GM12891 (cell line): ENCODE measurements at places on chromosomes 16 and 17.

GRCh38 chr16:31168848-31169247, 11.1 kb upstream of the FUS start:
- no peak for DNase-seq

GRCh38 chr17:67982034-67982640, 14.1 kb downstream of the C17orf58 start:
- no peak for DNase-seq

DNA sequence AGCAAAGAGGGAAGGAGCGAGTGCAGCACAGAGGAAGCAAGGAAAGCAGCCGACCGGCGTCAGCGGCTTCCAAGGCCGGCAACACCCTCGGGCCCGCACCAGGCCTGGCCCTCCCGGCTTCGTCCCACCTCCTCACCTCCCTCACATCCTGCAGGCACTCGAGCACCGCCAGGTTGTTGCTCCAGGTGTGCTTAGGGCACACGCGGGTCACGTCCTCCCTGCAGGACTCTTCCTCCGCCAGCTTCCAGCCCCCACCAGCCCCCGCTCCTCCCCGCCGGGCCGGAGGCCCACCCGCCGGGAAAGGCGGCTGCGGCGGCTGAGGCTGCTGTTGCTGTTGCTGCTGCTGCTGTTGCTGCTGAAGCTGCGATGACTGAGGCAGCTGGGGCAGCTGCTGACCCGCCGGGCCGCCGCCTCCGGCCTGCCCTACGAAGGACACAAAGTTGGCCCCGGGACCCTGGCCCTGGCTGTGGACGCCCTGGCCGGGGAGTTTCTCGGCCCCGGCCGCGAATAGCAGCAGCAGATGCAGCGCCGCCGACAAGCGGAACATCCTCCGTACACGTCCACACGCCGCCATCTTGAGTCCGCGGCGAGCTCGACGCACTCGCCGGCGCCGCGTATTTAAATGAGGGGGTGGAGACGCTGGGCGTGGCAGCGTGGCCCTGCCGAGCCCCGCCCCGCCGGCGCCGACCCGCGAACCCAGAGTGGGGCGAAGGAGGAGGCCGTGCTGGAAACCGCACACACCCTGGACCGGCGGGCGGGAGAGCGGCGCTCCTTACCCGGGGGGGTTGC, at the start of gene GLG1:
Gene GLG1 (minus strand): TSS at position 594 of the 789 bp plus-strand sequence. CDS start 20 bp downstream, at position 574.
- peak; percentile 80 for DNase-seq

DNA sequence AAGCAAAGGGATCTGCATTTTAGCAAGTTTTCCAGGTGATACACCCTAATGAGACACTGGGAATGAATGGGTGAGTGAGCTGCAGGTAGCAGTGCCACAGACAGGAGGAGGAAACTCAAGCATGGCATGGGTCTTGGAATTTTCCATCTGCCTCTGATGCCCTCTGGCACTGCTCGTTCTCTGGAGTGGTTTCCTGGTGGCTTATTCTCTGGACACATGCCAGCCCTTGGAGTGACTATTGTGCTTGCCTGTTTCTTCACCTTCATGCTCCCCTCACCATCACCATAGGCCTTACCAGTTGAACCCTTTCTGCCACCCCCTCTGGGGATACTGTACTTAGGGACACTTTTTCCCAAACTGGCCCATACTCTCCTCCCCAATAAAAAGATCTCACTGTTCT, 1.6 kb downstream of the COASY start:
- DNase-seq, result no peak

DNA sequence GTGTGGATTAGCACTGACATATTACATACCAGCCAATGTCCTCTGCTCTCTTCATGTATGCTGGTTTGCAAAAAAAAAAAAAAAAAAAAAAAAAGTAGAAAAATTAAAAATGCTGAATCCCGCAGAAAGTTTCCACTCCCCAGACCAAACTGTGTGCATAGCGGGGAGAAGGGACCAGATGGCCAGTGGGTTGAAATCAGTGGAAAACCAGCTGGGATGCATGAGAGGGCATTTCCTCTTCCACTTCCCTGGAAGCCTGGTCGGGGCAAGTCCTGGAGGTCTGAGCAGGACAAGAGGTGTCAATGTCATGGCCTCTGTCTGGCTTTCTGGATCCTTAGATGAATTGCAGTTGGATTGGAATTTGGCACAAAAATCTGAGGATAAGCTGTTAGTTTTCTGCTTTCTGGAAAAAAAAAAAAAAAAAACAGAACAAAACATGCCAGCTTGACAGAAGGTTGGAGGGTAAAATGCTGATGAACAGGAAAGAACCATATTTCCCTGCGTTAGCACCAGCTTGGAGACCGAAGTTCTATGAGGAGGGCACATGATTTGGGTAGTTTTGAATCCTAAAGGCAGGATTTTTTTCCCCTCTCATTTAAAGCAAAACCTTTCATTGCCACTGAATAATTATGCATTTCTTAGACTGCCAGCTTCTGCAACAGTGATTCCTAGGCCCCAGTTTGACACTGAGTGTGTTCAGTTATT, 941.5 kb upstream of the EEF2KMT start:
- DNase-seq, result no peak

GRCh38 chr17:82898976-82899514, 59.2 kb upstream of the ZNF750 start:
- DNase-seq, result no peak

- DNase-seq, result no peak
Observed at GRCh38 chr16:54143934-54144571, 142.5 kb downstream of the IRX3 start.

GRCh38 chr17:65902155-65902554, 289.8 kb downstream of the CEP112 start:
- DNase-seq, result no peak

DNA sequence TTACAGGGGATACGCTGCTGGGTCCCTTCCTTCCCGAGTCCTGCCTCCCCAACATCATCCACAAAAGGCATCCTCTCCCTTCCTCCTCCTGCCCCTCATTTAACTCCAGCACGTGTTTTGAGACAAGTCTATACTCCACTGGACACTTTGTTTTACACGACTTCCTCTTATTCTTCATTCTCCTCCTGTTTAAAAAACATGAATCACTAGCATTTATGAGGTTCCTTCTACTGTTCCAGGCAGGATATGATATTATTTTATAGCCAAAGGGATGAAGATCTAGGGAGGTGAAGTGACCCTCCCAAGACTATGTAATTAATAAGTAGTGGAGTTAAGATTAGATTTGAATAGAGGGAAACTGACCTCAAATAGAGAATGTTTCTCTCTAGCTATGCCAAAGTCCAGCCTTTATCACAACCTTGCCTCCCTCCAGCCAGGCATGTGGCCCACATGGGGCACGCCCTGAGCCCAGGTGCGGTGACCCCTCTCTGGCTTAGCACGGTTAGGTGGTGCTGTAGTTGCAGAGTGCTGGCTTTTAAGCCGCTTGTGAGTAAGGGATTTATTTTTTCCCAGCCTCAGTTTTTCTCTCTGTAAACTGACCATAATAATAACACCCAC, 1.3 kb upstream of the HSD17B2 start:
- DNase-seq, result no peak

DNA sequence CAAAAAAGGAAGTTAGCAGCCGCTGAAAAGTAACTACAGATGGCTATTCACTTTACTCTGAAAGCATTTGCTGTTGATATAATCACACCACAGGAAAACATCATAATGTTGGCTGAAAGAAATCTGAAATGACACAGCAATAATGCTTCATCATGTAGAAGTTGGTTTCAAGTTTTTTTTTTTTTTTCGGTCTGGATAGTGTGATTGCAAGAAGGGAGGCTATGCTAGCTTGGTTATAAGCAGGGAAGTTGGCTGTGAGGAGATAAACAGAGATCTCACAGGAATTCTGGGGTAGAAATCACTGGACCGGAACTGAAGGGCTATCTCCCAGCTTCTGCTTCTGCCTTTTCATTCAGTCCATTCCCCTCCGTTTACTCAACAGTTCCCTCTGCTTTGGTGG, 57.9 kb downstream of the MYO1D start:
- no peak for DNase-seq

DNA sequence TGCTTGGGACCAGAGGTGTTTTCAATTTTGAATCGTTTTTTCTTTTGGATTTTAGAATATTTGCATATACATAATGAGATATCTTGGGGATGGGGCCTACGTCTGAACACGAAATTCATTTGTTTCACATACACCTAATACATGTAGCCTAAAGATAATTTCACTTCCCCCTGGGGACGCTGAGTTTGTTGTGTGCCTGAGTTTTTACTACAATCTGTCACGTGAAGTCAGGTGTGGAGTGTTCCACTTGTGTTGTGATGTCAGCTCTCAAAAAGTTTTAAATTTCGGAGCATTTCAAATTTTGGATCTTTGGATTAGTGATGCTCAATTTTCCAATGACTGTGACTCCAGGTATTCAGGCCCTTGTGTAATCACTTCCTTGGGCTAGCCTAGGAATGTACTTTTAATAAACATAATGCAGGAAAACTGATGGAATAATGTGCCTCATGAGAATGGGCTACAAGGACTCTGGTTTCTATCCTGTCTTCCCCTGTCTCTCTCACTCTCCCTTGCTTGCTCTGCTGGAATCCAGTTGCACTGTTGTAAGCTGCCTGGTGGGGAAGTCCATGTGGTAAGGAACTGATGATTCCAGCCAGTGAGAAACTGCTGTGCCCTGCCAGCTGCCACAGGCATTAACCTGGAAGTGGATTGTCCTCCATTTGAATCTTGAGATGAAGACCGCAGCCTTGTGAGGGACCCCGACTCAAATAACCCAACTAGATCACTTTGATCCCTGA, 403.8 kb downstream of the SHISA9 start:
- no peak for DNase-seq

DNA sequence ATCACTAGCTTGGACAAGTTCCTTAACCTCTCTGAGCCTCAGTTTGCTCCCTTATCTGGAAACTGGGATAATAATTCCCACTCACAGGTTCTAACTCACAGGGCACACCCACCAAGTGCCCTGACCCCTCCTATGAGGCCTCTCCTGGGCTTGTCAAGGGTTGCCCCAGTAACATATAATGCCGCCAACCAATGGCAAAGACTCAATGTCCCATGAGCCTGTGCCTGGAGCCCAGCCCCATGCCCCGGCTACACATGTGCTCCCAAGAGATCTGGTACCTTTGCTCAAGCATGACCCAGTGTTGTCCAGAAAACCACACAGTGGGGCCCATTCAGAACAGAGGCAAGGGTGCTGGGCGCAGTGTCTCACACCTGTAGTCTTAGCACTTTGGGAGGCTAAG, 8.5 kb upstream of the FBXL19 start:
- no peak for DNase-seq

DNA sequence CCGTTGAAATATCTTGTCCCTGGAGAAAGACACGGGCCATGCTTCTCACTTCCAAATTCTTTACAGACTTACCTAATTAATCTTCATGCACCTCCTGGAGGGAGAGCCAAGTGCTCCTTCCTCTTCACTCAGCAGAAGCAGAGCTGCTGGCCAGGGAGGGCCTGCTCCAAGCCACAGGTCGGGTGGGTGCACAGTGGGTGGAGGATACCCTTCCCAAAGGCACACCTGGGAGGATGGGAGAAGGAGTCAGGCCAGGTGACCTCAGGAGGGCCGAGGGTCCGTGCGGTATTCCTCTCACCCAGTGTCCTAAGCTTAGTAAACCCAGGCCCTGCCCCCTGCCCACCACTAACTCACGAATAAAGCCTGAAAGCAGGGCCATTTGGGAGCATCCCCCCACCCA, 171.3 kb upstream of the RPL38 start:
- DNase-seq, result no peak

DNA sequence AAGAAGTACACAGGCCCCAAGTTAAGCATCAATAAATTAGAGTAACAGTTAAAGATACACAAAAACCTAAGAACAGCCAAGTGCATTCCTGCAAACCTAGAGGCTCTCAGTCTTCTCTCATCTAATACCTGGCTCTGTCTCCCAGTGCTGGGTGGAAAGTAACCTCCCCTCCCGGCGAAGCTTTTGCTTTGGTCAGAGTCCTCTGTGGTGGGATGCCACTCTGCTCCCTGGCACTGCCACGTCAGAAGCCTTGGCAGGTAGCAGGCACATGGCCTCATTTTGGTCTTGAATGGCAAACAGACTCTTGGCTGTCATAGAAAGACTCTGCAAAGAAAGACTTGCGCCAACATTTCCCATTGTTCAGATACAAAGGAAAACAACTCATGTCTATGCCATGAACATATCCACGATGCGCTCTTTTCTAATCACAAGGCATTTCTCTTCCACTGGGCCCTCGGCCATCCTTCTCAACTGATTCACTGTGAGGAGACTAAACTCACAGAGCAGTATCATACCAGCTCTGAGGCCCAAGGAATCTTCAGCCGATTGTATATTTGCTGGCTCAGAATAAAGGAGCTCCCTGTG, 21.2 kb downstream of the MTHFSD start:
- no peak for DNase-seq

GRCh38 chr17:34403006-34403405, 40.0 kb upstream of the CCL1 start:
- DNase-seq, result no peak

GRCh38 chr17:20116683-20117309, 107.6 kb downstream of the SPECC1 start:
- DNase-seq, result no peak

- no peak for DNase-seq
Observed at GRCh38 chr16:84438971-84439696, 65.3 kb downstream of the MEAK7 start.

- no peak for DNase-seq
Observed at GRCh38 chr17:28856028-28856574, 1.3 kb downstream of the ERAL1 start.

DNA sequence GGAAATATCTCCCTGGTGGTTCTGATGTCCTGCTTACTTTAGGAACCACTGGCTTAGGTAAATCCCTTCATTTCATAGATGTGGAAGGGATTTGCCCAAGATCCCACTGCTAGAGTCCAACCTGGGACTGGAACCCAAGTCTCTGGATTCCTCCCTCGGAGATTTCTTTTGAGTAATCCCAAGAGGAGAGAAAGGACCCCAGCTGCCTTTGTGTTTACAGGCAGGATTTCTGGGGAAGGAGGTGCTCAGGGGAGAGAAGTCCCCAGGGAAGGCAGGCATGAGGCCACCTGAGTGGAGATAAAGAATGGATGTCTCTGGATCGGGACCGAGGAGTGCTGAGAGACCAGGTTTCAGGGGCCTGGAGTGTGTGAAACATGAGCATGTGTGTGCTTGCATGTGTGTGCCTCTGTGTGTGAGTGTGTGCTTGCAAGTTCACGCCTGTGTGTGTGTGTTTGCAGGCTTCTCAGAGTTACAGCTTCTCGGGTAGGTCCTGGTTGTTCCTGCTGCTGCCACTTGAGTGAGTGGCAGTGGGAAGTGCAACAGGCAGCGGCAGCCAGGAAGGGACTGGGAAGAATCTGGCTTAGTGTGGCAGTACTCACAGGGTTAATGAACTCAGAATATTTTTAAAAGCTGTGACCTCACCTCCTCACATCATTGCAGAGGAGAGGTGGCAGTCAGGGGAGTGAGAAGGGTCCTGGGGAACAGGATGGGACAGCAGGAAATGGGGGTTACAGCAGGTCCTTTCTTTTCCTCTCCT, 2.2 kb downstream of the KCNH6 start:
- no peak for DNase-seq

- DNase-seq, result no peak
Observed at GRCh38 chr16:62392698-62393097, 356.5 kb upstream of the CDH8 start.

GRCh38 chr17:37373530-37374159, 2.1 kb upstream of the C17orf78 start:
- DNase-seq, result no peak

- DNase-seq, result no peak
Observed at GRCh38 chr16:78269256-78269655, 169.8 kb downstream of the WWOX start.
